ENCODE measurements at places on chromosomes 7 and 10.

DNA sequence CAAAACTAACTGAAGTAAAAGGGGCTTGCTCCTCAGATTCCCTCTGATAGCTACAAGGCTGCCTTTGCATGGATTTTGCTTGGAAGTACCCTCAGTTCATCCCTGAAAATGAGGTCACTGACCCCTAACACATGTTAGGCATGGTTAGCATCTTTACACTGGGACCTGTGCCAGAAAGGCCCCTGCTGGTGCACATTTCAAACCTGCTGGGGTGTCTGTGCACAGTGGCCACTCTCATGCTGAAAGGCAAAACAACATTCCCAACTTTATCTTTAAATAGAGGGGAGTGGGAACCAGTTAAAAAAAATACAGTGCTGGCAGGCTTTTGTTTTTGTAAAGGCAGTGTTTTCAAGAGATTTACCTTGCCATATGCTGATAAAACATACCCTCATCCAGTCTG lies 99.1 kb downstream of the ANK3 start:
- DNase-seq = no peak

DNA sequence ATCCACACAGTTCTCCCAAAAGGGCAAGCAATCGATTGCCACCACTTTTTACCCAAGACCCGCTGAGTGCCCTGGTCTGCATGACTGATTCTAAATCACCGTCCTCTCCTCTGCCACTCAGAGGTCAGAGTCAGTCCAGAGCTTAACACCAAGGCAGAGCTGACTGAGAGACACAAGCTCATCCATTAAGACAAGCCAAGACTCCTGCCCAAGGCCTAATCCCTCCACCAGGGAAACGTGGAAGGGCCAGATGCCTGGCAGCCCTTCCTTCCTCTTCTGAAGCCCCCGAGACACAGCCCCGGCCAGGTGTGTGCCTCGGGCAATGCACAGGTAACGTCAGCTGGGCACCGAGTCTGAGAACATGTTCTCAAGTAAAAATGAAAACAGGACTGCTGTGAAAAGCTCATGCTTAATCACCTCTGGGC lies 51.7 kb downstream of the DIP2C start:
- no peak for DNase-seq

- DNase-seq = no peak
Observed at GRCh38 chr10:80373502-80373901, 16.9 kb downstream of the DYDC2 start.

DNA sequence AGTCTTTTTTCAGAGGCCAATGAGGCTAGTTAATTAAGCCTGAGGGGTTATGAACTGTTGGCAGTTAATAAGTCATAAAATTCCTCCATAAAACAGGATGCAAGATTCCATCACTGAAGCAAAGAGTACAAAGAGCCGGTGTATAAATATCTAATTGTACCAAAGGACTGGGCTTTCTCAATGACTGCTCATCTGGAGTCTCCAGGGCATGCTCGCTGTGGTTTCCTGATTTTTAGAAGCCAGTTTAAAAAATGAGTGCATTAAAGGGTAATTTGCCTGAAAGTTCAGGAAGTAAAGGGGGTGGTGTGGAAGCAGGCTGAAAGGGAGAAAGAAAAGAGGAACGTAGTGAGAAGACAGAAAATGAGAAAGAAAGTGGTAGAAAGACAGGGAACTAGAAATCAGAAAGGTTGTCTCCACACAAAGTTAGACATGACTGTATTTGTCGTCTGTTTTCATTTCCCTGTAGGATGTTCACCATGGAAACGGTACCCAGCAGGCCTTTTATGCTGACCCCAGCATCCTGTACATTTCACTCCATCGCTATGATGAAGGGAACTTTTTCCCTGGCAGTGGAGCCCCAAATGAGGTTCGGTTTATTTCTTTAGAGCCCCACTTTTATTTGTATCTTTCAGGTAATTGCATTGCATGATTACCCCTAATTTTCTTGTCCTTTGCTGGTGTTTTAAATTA lies 282.3 kb downstream of the TWIST1 start:
- no peak for DNase-seq

GRCh38 chr10:44828508-44829142 lies 82.5 kb upstream of the TMEM72 start:
- DNase-seq = no peak

GRCh38 chr7:24702755-24703154 lies 54.5 kb downstream of the GSDME start:
- no peak for DNase-seq

DNA sequence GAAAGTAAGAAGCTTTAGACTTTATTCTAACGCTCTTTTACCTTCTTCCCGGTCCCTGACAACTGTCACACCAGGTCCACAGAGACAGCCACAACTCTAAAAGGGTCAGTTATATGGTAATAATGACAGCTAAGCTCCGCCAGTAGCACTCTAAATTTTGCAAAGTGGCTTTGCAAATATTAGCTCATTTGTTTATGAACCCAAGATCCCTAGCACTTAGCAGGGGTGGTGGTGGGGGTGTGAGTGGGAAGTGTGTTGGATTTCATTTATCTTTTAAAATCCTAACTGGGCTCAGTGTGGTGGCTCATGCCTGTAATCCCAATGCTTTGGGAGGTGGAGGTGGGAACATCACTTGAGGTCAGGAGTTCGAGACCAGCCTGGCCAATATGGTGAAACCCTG lies 34.8 kb upstream of the SDK1 start:
- DNase-seq = no peak

- no peak for DNase-seq
Observed at GRCh38 chr10:124745673-124746072, 1.5 kb upstream of the FAM53B start.

GRCh38 chr7:103832438-103832837 lies 157.0 kb downstream of the RELN start:
- DNase-seq = no peak

- DNase-seq = no peak
Observed at GRCh38 chr7:127632276-127632910, 14.5 kb upstream of the PAX4 start.

- DNase-seq = no peak
Observed at GRCh38 chr7:16688249-16688648, 42.3 kb downstream of the BZW2 start.

GRCh38 chr7:57646901-57647246 lies 196.9 kb downstream of the ZNF716 start:
- DNase-seq = no peak

DNA sequence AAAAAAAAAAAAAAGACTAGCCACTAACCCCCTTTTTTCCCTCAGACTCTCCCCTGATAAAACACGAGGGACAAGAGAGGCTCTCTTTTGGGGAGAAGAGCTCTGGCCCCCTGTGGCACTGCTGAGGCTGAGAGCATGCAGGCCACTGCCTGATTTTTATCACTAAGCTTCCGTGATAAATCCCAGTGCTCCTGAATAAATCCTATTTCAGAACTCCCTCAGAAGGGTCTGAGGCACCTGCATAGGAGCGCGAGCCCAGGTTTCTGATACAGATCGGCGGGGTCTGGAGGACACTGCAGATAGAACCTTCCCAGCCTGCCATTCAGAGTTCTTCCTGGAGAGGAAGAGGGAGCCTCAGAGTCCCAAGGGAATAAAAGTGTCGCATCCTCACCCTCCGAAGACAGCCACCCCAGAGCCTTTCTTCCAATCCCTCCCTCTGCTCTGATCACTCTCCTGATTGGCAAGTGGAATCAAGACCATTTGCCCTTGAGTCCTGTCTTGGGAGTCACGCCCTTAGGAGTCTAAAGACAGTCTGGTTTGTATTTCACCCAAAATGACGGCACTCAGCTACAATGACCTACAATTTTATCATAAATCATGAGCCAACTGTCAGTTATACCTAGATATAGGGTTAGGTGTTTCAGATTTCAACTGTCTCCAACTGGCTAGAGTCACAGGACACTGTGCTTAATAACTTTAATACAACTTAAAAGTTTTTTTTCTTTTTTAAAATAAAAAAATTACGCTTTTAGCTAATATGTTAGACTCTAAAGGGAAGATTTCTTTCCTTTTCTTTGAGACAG lies 153.5 kb downstream of the RNF216 start:
- DNase-seq = no peak

- DNase-seq = no peak
Observed at GRCh38 chr10:75014516-75015230, 96.8 kb upstream of the SAMD8 start.

- DNase-seq = no peak
Observed at GRCh38 chr10:102152545-102152890, 329 bp downstream of the NOLC1 start.

DNA sequence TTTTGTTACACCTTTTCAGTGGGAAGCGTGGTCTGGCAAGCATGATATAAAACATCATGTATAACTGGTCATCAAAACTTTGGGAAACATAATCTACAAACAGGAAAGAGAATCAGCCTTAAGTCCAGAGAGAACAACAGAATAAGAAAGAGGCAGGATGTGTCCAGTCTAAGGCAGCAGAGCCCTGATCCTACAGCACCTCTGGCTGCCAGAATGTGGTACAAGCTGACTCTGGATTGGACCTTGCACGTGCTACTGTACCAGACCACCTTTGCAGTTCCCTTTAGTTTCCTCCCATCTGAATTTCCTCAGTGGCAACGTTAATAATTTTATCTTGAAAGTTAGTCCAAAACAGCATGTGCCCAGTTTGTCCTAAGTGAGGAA lies 824.6 kb upstream of the IGFBP3 start:
- no peak for DNase-seq

- DNase-seq = no peak
Observed at GRCh38 chr7:121103086-121103485, 114.6 kb downstream of the CPED1 start.

DNA sequence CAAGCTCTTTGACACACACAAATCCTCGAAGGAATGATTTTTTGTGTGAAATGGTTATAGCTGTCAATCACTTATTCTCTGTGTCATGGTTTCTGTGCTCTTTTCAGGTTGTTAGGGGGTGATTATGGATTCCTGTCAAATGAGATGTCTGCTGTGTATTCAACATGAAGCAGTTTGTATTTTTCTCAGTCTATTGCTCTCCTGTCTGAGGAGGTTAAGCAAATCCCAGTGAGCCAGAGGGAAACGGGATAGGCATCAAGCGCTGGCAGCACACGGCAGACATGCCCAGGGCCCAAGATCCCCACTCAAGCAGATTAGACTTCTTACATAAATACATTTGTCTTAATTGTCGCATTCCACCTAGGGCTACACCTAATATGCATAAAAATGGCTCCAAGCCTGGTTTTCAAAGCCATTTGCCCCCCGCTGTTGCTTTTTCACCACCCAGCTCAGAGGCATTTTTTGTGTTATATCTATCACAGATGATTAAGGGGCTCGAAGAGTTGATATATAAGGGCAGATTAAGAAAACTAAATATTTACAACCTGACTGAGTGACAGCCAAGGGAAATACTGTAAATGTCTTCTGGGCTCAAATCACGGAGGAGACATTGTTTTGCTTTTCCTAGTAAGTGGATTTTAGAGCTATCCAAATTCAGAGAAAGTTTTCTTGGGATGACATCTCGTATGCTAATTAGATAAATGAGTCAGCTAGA lies 192.7 kb upstream of the LRGUK start:
- DNase-seq = no peak

- DNase-seq = no peak
Observed at GRCh38 chr10:123549761-123550454, 116.2 kb upstream of the GPR26 start.

GRCh38 chr10:86085136-86085535 lies 281.5 kb downstream of the GRID1 start:
- DNase-seq = no peak

GRCh38 chr7:2157473-2158279 lies 75.1 kb downstream of the MAD1L1 start:
- no peak for DNase-seq

GRCh38 chr7:112484671-112485167 lies 3.9 kb downstream of the LSMEM1 start:
- DNase-seq = no peak

- no peak for DNase-seq
Observed at GRCh38 chr10:43058716-43059335, 18.0 kb upstream of the RET start.

DNA sequence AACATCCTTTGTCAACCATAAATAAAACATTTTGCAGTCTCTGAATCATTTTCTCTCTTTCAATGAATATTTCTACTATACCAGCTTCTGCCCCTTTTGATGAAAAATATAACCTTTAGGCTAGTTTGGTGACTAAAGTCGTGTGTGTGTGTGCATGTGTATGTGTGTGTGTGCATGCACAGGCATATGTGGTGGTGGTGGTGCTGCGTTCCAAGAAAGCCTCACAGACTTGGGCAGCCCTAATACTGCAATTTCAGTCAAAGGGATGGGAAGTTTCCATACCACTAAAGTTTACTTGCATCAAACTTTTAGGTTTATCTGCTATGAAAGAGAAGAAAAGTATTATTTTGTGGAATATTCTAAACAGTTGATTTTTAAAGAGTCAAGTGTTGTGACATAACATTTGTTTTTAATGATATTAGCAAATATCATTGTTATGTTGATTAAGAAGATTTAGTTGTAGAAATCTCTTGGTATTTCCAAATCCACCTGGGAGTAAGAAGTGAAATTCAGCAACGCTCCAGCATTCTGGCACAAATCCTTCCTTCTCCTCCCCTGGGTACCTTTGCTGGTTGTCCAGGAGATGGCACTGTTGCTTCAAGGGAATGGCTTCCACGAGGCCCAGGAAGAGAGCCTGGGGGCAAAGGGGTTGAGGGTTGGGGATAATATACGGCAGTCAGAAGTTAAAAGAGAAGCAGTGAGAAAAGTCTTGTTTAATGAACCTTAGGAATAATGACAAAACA lies 41.5 kb downstream of the ASB4 start:
- no peak for DNase-seq

GRCh38 chr10:86334488-86335085 lies 32.0 kb downstream of the GRID1 start:
- DNase-seq = no peak

DNA sequence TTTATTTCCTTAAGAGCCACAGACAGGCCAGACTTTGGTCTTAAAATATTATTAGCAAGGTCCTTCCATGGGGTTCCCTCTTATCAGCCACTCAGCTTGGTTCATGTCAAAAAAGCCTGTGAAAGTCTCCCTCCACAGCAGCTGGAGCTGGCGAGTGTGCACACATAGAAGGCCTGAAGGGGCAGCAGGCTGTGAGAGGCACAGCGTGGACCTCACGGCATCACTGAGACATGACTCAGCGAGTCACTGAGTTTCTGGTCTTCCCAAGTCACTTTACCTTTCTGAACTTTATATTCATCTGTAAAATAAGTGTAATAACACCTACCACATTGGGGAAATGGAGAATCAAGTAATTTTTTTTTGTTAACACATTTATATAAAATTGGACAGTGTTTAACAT lies 8.7 kb downstream of the TAF3 start:
- no peak for DNase-seq

GRCh38 chr10:94315975-94316464 lies 46.7 kb downstream of the NOC3L start:
- no peak for DNase-seq

GRCh38 chr10:93542358-93542791 lies 24.1 kb upstream of the FFAR4 start:
- no peak for DNase-seq

DNA sequence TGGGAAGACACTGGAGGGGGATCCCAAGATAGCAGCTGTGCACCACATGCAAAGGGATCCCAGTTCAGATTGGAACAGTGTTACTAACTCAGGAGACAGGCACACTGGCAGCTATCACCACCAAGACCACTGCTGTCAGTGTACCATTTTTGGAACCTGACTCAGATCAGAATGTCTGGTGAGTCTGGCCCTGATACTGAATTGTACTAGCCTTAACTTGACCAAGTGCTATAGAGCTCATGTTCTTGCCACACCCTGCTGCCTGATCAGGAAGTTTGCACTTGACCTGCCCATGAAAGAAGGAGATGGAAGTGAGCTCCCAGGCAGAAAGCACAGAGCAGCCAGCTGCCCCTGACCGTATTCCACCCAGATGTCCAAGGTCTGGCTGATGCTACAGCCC lies 4.8 kb upstream of the PRRT4 start:
- no peak for DNase-seq

Measured in cortex of kidney (tissue), 1 donor.